Retinal pigment epithelial cell (primary cell): ENCODE measurements at places on chromosomes 4 and X.

DNA sequence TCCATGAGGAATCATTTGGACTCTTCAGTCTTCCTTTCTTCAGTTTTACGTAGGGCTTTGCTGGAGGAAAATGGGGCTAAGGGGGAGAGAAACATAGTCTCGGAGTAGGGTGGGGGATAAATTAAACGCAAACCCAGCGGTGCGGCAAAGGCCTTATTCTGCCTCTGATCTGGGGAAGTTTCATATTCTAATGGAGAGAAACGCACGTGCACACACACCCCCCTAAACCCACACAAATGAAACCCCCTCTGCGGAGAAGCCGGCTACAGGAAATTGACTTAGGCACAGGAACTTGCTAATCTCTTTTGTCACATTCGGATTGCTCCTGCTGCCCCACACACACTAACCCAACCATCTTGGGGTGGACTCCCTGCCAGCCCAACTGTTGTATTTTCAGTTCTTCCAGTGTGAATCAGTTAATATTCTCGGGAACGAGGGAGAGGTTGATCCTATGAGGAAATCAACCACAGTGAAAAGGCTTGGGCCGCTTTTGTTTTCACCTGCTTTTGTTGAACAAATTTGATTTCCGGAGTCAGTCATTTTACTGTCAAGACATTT lies at the start of gene RHOH:
RHOH (plus strand) TSS at position 308 of the 558 bp plus-strand sequence. CDS start 46,356 bp downstream, outside the sequence.
- DNase-seq: no peak

DNA sequence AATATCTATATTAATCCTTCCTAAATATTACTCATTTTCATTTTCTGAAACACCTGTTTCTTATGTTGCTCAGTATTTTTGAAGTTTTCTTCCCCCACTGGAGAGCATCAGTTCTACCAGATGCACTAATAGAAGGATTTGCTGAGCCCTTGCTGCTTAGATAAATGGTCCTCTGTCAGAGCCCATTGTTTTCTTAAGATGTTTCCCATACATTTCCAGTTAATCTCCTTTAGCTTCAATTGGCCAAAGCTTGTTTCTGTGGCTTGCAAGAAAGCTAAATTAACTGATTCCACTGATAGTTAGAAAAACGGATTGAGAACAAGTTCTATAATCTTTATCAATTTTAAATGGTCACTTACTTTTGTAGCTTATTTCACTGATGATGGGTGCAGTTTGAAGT lies 1425.5 kb downstream of the PCDH18 start:
- DNase-seq: no peak

- no peak for DNase-seq
Measured at GRCh38 chrX:148593987-148594386, 93.6 kb downstream of the AFF2 start.

GRCh38 chr4:115674485-115674884 lies 561.1 kb upstream of the NDST4 start:
- no peak for DNase-seq
